Activated T-cell treated with anti-CD3 and anti-CD28 coated beads, Interleukin-2, amount 50 U/mL, for 4 hours (primary cell): ENCODE measurements at places on chromosomes 4 and X. TPM values are rescaled to one million over a fixed set of nuclear protein-coding genes. Genes with fewer than 3 reads are reported as not detected.

Gene ZDHHC9
- 14.2 TPM for total RNA-seq

Gene ZNF157
- total RNA-seq, result 0.73 TPM

Gene TCP11X2
- total RNA-seq, result not detected

Gene DACH2
- total RNA-seq, result not detected

Gene MAGEA10
- not detected for total RNA-seq

Gene GPAT3
- total RNA-seq, result 2.6 TPM

Gene SERTM2
- not detected for total RNA-seq

Gene CXCL3
- total RNA-seq, result 0.40 TPM

Gene GPR82
- total RNA-seq, result 0.08 TPM

Gene FGF13
- not detected for total RNA-seq

Gene ADH4
- total RNA-seq, result 0.21 TPM

Gene ZNF185
- 0.53 TPM for total RNA-seq

Gene ENPP6
- total RNA-seq, result 0.11 TPM

Gene MAGEA12
- total RNA-seq, result not detected

Gene ABCB7
- total RNA-seq, result 33.7 TPM

Gene CYP4V2
- 4.8 TPM for total RNA-seq

Gene GAB3
- total RNA-seq, result 2.0 TPM

Gene RBM46
- not detected for total RNA-seq

Gene PKD2
- 2.8 TPM for total RNA-seq

Gene SSX4
- total RNA-seq, result not detected

Gene GASK1B
- 0.15 TPM for total RNA-seq
